Activated CD8-positive, alpha-beta memory T cell treated with anti-CD3 and anti-CD28 coated beads, Interleukin-2, amount 50 U/mL, for 4 hours (primary cell): ENCODE measurements at places on chromosomes 16 and 17.

- DNase-seq, result peak; percentile 78
These were observed 12.2 kb upstream of the CCL5 start for GRCh38 chr17:35892091-35893035.

GRCh38 chr17:55582897-55583296 is 71.6 kb upstream of the SMIM36 start:
- DNase-seq, result no peak

DNA sequence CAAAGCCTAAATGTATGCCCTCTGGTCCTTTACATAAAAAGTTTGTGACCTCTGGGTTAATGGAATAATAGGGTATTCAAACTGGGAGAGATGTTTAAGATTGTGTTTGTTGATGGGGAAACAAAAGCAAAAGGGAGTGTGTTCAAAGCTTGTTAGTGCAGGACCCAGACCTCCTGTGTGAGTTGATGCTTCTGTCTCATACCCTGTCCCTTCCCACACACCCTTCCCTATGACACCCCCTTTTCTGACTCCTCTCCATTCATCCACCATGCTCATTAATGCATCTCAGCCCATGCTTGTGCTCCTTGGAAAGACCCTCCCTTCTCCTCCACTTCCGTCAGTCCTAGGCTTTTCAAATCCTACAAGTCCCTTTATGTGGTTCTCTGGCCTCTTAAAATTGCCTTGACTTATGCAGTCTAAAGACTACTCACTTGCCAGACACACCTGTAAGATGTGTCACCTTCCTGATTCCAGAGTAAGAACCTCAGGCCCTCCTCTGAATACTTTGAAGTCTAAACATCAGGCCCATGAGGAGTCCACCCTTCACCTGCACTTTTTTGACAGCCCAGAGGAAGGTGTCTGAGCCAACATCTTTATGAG is 128.0 kb upstream of the CACNG5 start:
- DNase-seq, result no peak

DNA sequence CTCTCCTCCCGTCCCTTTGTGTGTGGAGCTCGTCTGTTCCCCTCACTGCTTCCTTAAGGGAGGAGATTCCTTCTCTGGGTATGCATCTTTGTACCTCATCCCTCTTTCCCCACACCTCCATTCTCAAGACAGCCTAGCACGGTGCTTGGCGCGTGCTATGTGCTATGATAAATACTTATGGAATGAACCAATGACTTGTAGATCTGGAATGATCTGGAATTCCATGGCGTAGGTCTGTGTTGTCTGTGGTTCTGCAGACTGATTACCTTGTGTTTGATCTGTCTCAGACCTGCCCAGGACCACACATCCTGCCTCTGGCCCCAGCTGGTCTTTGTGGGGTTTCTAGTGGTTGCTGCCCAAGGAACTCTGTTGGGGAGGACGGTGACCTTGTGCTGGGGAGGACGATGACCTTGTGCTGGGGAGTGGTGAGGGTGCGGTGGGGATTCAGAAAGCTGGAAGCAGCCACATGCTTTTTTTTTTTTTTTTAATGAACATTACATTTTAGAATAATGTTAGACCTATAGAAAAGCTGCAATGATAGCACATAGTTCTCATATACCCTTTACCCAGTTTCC is 33.5 kb upstream of the ETV4 start:
- no peak for DNase-seq

DNA sequence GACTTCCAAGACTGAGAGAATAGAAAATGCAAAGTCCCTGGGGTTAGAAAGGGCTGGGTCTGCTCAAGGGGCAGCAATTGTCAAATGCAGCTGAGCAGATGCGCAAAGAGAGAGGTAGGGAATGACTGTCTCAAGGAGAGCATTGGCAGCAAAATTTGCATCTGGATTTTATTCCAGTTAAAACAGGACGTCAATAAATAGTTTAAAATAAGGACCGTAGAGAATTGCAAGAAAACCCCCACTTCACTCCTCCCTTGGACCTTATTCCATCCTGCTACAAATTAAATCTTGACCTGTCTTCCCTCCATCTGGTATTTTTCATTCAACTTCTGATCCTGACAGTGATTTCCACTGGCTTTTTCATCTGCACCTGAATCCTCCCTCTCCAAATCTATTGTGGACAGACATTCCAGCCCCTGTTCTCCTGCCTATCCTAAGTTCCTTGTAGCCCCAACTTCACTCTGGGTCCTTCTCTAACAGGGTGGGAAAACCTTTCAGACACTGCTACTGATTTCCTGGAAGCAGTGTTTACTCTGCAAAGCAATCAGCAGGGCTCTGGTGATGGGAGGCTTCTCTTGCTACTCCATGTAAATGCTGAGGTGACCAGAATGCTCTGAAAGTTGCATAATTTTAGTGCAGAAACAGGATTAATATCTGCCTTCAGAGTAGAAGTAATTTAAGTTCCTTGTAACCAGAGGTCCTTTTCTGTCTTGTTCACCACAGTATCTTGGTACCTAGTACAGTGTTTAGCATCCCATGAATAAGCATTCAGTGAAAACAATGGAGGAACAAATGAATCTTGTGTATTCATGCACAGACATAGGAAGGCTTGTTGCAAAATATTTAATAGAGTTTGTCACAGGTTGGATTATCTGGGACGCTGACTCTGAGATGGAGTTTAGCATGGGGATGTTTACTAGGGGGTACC is 79.2 kb downstream of the CDH11 start:
- no peak for DNase-seq

DNA sequence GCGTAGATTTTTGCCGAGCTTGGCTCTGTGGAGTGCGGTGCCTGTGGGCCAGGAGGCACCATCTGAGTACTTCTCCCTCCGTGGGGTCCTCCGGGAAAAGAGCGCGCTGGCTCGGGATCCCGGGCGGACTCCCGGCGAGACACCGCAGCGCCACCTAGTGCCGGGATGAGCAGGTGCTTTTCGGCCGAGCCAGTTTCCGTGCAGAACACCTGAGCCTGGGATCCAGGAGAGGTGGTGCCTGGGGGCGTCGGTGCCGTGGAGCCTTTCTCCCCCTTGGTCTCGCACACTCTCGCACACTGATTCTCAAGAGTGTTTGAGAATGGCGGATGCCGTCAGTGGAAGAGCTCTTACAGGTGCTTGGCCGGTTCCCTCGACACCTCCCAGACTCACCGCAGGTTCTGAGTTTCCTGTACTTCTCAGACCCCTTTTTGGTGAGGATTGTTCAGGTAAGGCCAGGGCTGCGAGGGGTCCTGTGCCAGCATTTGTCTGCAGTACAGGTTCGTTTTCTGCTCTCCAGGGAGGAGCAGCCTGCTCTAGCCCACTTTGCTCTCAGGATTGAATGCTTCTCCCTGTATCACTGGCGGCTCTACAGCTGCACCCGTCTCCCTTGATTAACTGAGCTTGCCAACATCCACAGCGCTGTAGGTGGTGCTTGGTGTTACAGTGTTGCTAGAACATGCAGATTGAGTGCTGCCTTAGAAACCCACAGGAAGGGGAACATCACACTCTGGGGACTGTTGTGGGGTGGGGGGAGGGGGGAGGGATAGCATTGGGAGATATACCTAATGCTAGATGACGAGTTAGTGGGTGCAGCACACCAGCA is 23.3 kb downstream of the TBCD start:
- DNase-seq, result peak; percentile 54

DNA sequence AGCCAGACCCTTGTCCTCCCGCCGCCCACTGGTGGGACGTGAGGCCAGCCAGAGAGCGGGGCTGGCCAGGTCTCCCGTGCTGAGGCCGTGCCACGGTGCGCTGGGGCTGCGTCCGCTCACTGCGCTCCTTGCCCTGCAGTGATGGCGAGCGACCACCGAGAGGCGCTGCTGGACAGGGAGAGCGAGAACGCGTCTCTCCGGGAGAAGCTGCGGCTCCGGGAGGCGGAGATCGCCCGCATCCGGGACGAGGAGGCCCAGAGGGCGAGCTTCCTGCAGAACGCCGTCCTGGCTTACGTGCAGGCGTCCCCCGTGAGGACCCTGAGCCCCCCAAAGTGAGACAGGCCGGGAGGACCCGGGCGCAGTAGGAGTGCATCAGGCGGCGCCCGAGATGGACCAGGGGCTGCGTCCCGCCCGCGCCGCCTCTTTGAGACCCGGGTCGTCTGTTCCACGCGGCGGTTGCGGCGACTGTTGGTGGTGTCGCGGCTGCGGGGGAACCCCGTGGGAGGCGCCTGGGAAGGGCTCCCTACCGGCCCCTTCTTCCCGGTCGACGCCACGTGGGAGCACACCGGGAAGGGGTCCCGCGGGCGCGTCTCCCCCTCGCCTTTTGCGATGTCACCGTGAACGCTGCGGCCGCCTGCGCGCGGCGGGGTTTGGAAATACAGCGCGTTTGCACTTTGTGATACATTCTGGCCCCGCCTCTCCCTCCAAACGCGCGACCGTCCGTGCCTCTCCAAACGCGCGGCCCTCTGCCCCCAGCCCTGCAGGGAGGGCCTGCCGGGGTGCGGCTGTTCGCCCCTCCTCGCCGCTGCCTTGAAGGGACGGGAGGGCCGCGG is 792 bp upstream of the RAC3 start:
- DNase-seq, result peak; percentile 78

DNA sequence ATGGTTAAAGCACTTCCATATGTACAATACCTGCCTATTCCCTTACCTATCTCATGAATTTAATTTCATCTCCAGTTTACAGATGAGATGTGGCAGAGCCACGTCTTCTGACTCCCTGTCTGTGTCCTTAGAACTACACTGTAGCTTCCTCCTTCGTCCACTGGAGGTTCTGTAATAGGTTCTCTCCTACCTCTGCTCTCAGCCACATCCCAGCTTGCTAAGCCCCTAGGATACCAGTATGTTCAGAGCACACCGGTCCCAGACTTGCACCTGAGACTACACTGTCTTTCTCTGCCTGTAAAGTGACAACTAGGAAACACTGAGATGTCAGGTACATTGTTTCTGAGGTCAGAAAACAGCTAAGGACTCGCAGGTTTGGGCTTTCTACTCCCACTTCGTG is 3.8 kb upstream of the RASL10B start:
- no peak for DNase-seq

DNA sequence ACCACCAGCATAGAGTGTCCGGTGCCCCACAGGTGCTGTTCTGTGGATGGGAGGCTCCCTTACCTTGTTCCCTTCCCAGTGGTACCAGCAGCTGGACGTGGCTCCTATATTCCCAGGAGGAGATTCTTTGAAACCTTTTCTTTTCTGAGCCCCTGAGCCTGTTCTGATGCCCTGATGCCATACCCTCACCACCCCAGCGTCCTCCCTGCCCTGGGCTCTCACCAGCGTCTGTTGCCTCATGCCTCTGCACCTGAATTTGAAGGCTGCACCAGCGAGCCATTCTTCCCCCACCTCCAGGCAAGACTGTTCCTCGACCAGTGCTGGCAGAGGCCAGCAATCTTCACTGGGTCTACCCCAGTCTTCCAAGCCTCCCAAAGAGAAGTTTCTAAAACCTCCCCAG is 505 bp downstream of the SOST start:
- no peak for DNase-seq
